ENCODE measurements at places on chromosomes 12 and 14.

DNA sequence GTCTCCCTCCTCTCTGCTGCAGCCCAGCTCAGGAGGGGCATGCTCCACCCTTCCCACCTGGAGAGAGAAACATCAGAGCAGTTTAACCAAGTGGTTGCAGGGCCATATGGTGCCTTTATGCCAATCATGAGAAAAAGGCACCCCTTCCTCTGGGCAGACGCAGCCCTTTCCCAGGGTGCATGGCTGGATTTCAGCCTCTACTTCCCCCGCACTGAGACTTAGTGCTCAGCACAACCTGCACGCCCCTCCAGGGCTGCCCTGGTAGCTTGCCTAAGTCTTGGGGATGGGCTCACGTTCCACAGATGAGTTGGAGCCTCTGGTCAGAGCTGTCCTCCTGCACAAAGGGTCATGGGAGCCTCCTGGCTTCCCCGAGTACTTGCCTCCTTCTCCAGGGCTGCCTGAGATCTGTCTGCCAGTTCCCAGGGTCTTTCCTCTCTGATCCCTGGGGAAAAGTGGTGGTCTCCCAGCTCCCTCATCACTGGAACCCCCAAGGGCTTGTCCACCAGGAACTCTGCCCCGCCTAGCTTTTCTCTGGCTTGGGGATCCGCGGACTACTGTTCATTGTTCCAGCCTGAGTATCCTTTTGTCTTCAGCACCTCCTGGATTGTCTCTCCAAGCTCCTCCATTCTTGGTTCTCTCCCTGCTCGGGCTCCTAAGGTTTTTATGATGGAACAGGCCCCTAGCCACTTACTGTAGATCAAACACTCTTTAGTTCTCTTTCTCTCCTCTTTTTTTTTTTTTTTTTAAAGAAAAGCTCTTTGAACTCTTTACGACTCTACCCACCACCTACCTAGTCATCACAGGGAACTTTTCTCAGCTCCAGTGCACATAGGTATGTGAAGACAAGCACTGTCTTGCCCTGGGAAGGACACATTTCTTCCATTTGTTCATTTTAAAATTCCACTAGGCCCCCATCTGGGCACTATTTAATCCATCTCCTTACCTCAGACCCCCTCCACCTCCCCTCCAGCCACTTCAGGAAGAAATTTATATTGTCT is 6.1 kb upstream of the KRT74 start:
- no peak for DNase-seq

GRCh38 chr14:101590616-101591015 is 29.3 kb downstream of the DIO3 start:
- DNase-seq: no peak

- no peak for DNase-seq
These were observed 491.2 kb downstream of the PCNX1 start for GRCh38 chr14:71398450-71398849.

- no peak for DNase-seq
These were observed 21.9 kb downstream of the HSPB8 start for GRCh38 chr12:119200601-119201000.

Data from Ammon's horn (tissue), 1 donor.